T47D (cell line): ENCODE measurements at places on chromosomes 6 and 20.

DNA sequence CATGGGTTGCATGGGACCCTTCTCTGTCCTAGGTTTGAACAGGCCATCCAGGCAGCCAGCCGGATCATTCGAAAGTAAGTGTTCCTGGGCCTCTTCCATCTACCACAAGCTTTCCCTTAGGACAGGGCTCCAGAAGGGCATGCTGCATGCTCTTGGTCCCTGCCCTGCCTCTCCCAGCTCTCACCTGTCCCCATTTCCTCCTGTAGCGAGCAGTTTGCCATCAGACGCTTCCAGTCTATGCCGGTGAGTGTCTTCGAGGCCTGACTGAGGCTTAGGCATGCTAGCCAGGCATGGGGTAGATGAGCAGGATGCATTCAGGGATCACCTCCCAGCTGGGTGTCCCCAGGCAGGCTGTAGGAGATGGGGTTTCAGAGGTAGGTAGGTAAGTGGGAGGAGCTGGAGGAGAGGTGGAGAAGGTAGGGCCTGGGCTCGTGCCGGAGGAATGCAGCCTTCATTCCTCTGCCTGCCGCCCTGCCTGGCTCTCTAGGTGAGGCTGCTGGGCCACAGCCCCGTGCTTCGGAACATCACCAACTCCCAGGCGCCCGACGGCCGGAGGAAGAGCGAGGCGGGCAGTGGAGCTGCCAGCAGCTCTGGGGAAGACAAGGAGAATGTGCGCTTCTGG is 4.3 kb downstream of the CDC25B start:
- no peak for DNase-seq

DNA sequence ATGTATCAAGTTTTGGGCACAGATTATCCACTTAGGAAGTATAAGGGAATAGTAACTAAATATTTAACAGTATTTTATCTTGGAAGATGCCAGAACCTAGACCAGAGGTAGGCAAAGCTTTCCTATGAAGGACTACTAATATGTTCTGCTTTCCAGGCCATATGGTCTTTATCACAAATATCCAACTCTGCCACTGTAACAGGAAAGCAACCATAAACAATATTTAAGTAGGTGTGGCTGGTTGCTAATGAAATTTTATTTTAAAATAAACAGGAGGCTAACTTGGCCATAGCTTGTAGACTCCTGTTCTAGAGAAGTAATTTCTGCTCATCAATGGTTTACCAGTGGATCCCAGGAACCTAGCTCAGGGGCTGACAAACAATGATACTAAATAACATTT is 39.4 kb downstream of the NOL7 start:
- DNase-seq = no peak

GRCh38 chr20:8073024-8073832 is 53.7 kb upstream of the TMX4 start:
- no peak for DNase-seq

DNA sequence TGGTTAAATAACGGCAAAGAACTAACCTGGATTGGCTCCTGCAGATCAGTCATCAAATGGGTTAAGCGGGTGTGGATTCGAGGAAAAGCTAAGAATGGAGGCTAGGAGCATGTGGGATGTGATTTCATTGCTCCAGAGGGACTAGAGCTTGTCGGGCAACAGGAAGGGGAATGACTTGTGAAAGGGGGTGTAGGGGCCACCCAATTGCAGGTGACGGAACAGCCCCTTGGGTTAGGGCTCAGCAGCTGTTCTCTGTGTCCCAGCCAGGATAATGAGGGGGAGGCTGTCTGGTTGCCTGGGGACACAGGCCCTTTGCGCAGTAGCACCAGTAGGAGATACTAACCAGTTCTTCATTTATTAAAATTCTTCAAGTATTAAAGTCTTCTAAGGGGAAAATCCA is 25.0 kb upstream of the MRPS18A start:
- no peak for DNase-seq

- no peak for DNase-seq
Measured at GRCh38 chr20:61385296-61385695, 133.2 kb downstream of the CDH4 start.

- no peak for DNase-seq
Measured at GRCh38 chr20:41169791-41170351, 32.5 kb downstream of the PLCG1 start.

DNA sequence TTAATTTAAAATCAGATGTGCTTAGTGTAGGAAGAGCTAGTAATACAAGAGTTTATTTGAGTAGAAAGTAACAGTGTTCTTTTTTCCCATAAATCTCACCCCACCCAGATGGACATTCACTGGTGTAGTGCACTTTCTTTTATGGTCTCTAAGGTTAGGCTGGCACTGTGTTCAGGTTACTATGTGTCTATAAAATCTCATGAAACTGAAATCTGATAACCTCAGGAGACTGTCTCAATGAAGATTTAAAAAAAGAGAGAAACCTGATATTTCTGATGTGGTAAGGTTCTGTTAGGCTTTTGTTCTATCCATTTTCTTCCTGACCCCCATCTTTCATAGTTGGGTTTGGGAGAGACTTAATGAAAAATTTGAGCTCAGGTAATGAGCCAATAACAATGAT is 101.2 kb upstream of the CLVS2 start:
- no peak for DNase-seq

DNA sequence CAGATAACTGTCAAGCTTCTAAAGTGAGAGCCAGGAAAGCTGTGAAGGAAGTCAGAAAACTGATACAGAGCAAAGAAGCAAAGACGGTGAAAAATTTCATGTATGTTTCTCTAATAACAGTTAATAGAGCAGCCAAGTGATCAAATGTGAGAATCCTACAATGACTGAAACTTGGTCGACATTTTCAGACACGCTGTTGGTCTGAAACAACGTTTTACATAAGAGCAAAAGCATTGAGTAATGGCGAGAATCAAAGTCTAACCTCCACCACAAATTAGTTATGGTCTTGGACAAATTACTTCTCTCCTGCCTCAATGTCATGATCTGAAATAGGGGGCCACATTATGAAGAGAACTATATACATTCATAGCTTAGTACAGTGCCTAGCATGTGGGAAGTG is 3.3 kb downstream of the MKKS start:
- no peak for DNase-seq

DNA sequence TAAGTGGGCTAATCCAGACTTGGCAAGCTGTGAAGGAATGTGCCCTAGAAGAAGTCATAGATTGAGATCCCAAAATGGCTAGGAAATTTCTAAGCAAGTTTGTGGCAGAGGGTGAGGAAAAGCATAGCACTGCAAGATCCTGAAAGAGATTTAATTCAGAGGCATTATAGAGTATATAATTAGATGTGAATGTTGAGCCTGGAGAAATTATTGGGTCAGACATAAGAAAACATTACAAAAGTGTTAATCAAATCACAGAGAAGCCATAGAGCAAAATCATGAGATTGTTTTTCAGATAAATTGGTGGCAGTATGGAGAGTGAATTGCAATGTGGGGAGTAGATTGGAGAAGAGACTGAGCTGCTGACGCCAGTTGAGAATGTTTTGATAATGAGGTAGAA is 90.0 kb downstream of the CD2AP start:
- no peak for DNase-seq

DNA sequence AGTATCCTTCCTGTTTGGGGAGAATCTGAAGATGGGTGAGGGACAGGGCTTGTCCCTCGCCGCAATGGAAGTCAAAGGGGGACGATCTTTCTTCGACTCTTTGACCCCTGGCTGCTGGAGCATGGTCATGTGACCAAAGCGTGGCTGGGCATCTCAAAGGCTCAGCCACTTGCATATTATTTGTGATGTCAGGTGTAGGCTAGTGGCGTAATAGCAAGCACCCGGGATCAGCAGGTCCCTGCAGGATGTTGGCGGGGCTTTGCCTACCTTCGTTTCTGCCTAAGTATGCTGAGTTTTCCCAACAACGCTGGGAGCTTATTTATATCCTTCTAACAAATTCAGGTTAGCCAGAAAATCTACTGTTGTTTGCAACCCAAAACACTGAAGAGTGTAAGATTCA is 50.3 kb upstream of the IL20RA start:
- DNase-seq = no peak

- DNase-seq = no peak
Measured at GRCh38 chr6:169428532-169428931, 174.9 kb upstream of the THBS2 start.

GRCh38 chr6:53048431-53049195 is 16.6 kb upstream of the FBXO9 start:
- no peak for DNase-seq

GRCh38 chr6:138765896-138766655 is 7.5 kb upstream of the CCDC28A start:
- DNase-seq = peak; percentile 53

DNA sequence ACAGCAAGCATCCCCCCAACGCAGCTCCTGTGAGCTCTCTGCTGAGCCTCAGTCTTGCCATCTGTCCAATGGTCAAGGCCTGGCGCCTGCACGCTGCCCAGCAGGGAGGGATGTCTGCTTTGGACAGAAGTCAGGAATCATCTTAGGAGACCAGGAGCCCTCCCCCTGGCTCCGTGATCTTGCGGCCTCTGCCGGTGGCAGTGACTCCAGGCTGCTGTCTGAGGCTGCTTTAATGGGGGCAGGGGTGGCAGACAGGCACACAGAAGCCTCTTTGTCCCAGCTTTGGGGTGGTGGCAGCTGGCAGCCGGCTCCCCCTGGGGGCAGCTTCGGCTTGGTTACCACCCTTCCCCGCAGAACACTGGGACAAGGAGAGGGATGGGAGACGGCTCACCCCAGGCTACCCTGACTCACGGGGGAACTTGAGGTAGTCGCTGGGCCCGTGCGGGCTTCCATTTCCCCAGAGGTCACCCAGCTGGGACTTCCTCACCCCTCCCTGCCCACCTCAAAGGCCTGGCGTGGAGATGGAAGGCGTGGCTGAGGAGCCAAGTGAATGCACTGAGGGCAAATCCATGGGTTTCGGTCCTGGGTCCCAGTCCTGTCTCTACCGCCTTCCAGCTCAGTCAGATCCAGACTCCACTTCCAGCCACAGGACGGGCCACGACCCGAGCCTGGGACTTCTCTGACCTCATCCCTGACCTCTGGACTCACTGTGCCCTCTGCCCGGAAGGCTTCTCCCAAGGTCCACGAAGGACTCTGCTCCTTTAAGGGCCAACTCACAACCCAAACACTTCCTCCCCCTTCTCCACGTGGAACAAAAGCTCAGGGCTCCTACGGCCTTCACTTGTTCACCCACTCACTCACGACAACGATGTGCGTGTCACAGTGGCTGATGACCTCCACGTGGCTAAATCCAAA is 14.8 kb downstream of the PEDS1 start:
- no peak for DNase-seq

- DNase-seq = no peak
Measured at GRCh38 chr6:35765739-35766138, 10.7 kb upstream of the CLPSL2 start.

- no peak for DNase-seq
Measured at GRCh38 chr20:58877976-58878360, 25.5 kb downstream of the GNAS start.

DNA sequence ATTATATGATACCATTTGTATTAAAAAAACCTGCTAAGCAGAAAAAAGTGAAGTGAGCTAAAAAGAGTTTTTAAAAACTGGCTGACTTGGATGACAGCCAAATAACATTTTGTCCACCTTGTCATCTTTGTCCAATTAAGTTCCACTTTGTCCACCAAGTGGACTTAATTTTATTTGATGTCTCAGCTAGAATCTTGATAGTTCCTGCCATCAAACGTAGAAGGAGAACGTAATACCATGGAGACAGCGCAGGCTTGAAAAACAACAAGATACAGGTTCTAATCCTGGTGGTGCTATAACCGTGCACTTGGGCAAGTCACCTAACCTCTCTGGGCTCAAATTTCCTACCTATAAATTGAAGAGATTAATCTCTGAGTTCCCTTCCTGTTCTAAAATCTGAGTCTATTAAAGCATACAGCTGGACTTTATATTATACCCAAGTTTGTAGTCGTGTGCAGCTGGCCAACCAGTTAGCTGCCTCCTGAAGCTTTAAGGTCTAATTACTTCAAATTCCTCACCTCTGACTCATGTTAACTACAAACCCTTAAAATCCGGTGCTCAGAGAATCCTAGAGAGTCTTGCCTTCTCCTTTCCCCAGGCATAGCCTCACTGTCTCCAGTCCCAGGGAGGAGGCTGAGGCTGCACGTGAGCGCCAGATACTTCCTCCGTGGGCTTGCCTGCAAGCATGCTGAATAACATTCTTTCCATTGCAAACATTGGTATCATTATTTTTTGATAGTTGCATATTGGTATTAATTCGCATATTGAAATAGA is 16.8 kb downstream of the TMEM244 start:
- DNase-seq = peak; percentile 12

- no peak for DNase-seq
Measured at GRCh38 chr20:57614490-57615444, 5.5 kb downstream of the ZBP1 start.

DNA sequence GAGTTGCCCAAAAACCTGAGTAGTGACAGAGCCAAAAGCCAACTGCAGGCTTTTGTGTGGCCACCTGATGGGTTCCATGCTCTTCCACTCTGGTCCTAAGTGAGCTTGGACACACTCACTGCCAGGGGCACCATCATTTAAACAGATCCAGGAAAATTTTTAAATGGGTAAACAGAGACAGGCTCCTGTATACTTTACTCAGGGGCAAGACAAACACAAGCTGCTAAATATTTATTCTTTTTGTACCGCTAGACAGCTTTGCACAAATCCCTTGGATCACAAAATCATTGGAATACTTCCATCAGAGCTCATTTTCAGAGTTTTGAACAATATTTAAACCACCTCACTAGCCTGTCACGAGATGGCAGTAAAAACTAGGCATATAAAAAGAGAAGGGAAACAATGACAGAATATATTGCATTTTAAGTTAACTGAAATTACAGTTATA is 31.4 kb downstream of the GCLC start:
- DNase-seq = no peak

- no peak for DNase-seq
Measured at GRCh38 chr6:47168180-47168579, 126.0 kb upstream of the ADGRF1 start.

- peak; percentile 20 for DNase-seq
Measured at GRCh38 chr6:7590918-7591302, 912 bp downstream of the SNRNP48 start.

- no peak for DNase-seq
Measured at GRCh38 chr6:151637814-151638213, 144.0 kb downstream of the CCDC170 start.

GRCh38 chr6:147285087-147285855 is 81.1 kb downstream of the STXBP5 start:
- DNase-seq = peak; percentile 48

DNA sequence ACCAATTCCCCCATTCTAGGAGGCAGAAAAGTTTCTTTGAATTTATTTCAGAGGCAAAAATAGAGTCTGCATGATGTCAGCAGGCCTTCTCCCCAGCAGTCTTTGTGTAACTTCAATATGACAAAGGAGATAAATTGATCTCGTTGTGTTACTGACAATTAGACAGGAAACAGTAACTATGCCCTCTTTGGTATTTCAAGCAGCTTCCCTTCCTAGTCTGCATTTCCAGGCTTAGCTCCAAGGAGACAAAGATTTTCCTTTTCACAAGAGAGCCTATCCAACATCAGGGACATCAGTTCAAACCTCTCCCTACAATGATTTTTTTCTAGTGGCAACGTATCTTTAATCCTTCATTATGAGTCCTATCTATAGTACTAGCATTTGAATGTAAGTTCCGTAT is 245.9 kb upstream of the HSF2 start:
- DNase-seq = no peak
